ENCODE measurements at places on chromosomes 7 and 10. TPM values are rescaled to one million over a fixed set of nuclear protein-coding genes. Genes with fewer than 3 reads are reported as not detected.

Gene TEX47
- not detected for total RNA-seq

GRCh38 chr7:29331163-29331562 lies 136.6 kb downstream of the CHN2 start:
- no peak for DNase-seq
- no peaks in the 10 kb centered on the region for H3K36me3 ChIP-seq
- no peak overlapping the region for H3K4me3 ChIP-seq
- no peaks in the 10 kb centered on the region for H3K4me1 ChIP-seq

- DNase-seq: no peak
- no peaks in the 10 kb centered on the region for H3K36me3 ChIP-seq
- H3K4me3 ChIP-seq: no peak overlapping the region
- no peaks in the 10 kb centered on the region for H3K27me3 ChIP-seq
Measured at GRCh38 chr10:24929904-24930303, 22.5 kb downstream of the PRTFDC1 start.

Gene ADCY1
- 1.6 TPM for total RNA-seq

Gene MINPP1
- 21.9 TPM for total RNA-seq

DNA sequence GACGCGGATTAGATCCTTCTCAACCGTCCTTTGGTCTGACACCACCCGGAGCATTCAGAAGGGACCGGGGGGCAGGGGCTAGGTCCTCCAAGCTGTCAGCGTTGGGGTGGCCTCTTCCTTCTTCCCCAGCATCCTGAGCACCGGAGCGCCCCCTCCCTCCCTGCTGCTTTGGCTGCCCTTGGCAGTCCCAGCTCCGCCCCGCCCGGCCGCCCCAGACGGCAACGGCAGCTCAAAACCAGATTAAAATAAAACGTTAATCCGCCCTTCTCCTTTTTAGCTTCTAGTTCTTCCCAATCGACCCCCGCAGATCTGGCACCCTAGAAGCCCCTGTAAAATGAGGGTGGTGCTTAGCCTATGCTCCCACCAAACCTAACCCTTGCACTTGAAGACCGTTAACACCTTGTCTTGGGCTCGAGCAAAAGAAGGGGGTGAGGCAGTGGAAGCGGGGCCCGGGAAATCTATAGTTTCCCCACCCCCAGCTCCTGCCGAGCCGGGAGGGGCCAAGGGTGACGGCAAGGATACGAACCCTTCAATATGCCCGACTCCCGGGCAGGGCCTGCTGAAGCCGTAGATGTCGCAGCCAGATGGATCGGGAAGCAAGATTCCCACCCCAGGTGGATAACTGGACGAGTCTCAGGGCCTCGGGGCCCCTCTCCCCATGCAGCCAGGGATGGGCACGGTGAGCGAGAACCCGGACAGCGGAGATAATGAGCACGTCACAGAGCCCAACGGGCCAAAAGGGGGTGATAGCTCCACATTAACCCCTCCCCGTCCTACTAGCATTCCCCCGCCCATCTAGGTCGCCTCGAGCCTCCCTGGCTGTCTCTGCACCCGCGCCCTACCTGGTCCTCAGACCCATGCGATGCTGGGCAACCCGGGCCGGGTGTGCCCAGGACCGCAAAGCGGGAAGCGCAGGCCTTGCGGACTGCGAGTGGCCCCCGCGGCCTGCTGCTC lies 169.7 kb downstream of the NRF1 start:
- no peak overlapping the region for H3K4me3 ChIP-seq
- H3K36me3 ChIP-seq: no peaks in the 10 kb centered on the region
- H3K27me3 ChIP-seq: peaks cover 96% of the 10 kb centered on the region
- no peak for DNase-seq
- H3K27ac ChIP-seq: no peak overlapping the region
- H3K4me1 ChIP-seq: no peaks in the 10 kb centered on the region

GRCh38 chr7:83599131-83599530 lies 49.8 kb downstream of the SEMA3E start:
- no peaks in the 10 kb centered on the region for H3K4me1 ChIP-seq
- H3K27me3 ChIP-seq: no peaks in the 10 kb centered on the region
- H3K36me3 ChIP-seq: no peaks in the 10 kb centered on the region
- no peak overlapping the region for H3K4me3 ChIP-seq

DNA sequence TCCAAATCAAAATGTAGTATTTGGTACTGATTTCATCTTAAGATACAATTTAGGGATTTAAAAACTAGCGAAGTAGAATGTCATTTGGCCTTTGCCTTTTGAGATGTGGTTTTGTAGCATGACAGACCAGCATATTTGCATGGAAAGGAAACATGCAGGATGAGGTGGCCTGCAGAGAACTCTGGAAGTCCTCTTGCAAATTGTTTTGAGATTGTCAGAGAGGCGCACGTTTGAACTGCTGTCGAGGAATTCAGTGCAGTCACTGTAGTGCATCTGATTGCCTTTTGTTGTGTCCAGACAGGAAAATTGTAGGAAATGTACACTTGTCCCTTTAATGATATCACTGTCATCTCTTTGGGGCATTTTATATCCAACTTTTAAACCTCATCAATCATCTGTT lies 136.7 kb downstream of the CELF2 start:
- DNase-seq: no peak
- H3K36me3 ChIP-seq: no peaks in the 10 kb centered on the region
- peaks cover 3% of the 10 kb centered on the region for H3K4me1 ChIP-seq

DNA sequence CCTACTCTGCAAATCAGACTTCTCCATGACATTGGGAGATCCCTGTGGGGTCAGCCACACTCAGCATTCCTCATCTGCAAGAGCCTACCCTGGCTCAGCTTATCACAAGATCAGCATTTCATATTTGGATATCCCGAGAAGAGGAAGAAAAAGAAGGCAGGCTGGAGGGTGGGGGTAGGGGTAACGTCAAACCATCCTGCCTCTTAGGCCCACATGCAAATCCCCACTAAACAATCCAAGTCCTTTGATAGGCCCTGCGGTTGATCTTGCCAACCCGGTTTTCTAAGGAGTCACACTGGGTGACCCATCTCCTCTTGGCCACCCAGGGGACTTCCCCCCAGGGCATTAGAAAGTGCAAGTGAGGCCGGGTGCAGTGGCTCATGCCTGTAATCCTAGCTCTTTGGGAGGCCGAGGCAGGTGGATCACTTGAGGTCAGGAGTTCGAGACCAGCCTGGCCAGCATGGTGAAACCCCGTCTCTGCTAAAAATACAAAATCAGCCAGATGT lies 128.0 kb upstream of the CALN1 start:
- no peak overlapping the region for H3K27ac ChIP-seq
- no peak overlapping the region for H3K4me3 ChIP-seq
- no peaks in the 10 kb centered on the region for H3K4me1 ChIP-seq
- no peak for DNase-seq
- H3K27me3 ChIP-seq: no peaks in the 10 kb centered on the region
- H3K36me3 ChIP-seq: no peaks in the 10 kb centered on the region

- H3K4me1 ChIP-seq: no peaks in the 10 kb centered on the region
- no peak for DNase-seq
- no peak overlapping the region for H3K4me3 ChIP-seq
Measured at GRCh38 chr7:28263622-28264271, 83.2 kb upstream of the JAZF1 start.

DNA sequence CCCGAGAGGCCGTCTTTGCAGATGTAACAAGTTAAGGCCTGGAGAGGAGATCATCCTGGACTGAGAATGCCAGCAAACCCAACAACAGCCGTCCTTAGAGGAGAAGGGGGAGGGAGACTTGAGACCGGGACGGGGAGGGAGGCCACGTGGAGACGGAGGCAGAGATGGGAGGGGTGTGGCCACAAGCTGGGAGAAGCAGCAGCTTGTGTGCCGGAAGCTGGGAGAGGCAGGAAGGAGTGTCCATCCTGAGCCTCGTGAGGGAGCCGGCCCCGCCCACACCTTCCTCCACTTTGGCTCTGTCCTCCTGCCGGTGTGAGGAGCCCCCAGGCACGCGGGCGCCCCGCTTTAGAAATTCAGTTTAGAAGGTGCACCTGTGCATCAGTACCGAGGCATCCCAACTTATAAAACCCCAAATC lies 95.7 kb downstream of the DNAJB6 start:
- no peak overlapping the region for H3K27ac ChIP-seq
- peak overlapping the region; percentile 10 for H3K4me3 ChIP-seq
- no peaks in the 10 kb centered on the region for H3K27me3 ChIP-seq
- no peaks in the 10 kb centered on the region for H3K36me3 ChIP-seq

- DNase-seq: peak; percentile 73
- H3K27ac ChIP-seq: no peak overlapping the region
- no peaks in the 10 kb centered on the region for H3K36me3 ChIP-seq
- H3K4me3 ChIP-seq: no peak overlapping the region
- peaks cover 10% of the 10 kb centered on the region for H3K4me1 ChIP-seq
- H3K27me3 ChIP-seq: peaks cover 28% of the 10 kb centered on the region
Measured at GRCh38 chr7:30888747-30889146, 22.9 kb upstream of the AQP1 start.

Gene NAT16
- not detected for total RNA-seq

- H3K4me1 ChIP-seq: peaks cover 12% of the 10 kb centered on the region
- no peak overlapping the region for H3K4me3 ChIP-seq
- no peak for DNase-seq
Measured at GRCh38 chr7:152313217-152313616, 122.6 kb downstream of the KMT2C start.

- no peak overlapping the region for H3K27ac ChIP-seq
- no peaks in the 10 kb centered on the region for H3K36me3 ChIP-seq
- no peak overlapping the region for H3K4me3 ChIP-seq
- no peaks in the 10 kb centered on the region for H3K27me3 ChIP-seq
- no peak for DNase-seq
Measured at GRCh38 chr7:33192695-33193291, 63.4 kb downstream of the BBS9 start.

Gene ACSM6
- not detected for total RNA-seq

All from endothelial cell of umbilical vein (primary cell).